GM12892 (cell line): ENCODE measurements at places on chromosomes 11 and 22.

DNA sequence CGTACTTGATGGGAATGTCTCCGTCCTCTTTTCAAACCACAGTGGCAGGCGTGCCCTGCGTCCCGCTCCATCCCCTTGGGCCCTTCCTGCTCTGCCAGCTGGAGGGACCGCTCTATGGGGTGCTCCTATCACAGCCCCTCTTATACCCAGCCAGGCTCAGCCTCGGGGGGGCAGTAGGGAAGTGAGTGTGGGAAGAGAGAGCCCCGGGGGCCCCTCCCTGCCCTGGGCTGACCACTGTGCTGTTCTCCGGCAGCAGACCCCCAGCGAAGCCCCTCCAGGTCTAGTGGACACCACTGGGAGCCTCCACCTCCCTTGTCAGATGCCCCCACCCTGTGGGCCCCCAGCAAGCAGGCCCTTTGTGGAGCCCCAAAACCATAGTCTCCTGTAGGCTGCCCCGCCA lies 572.5 kb downstream of the BRD1 start:
- DNase-seq: no peak

DNA sequence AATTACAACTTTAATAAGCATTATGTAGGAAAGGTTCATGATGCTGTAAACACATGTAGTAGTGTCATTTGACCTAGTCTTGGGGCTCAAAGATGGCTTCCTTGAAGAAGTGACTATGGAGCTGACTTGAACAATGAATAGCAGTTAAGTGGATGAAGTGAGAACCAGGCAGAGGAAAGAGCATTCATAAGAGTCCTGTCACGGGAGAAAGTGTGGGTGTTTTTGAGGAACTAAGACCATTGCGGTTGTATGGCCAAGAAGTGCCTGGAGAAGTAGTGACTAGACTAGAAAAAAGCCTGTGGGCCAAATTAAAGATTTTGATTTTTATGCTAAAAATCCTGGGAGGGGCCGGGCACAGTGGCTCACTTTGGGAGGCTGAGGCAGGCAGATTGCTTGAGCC lies 7.2 kb upstream of the IL18BP start:
- no peak for DNase-seq

DNA sequence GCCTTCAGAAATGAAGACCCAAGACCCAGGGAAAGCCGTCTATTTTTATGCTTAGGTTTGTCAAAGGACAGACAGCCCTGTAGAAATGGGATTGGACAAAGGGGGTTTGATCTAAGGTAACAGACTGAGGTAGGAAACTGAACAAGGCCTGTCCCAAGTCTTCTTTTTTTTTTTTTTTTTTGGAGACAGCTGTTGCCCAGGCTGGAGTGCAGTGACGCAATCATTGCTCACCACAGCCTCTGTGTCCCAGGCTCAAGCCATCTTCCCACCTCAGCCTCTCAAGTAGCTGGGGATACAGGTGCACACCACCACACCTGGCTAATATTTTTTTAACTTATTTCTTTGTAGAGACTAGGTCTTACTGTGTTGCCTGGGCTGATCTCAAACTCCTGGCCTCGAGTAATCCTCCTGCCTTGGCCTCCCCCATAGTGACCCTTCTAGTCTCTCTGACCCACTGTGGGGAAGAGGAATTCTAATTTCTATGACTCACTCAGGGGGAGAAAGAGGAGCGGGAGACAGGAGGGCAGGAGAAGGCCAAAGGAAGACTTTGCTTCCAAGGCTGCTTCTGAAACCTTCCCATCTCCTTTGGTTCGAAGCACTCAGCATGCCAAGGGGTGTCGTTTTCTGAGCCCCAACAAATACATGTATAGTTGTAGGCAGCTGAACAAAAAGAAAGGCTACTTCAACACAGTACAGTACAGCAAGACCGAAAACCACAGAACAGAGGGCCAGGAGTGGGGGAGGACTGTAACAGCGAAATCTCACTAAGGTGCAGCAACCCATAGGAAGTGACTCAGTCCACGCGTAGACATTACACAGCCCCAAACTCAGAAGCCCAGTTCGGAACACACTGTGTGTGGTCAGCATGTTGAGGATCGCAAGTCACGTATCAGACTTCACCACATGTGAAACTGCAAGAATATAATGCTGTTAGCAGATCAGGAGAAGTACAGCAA lies 872 bp downstream of the TMA7B start:
- DNase-seq: peak; percentile 58

- DNase-seq: no peak
Measured at GRCh38 chr22:39524089-39524752, 3.9 kb downstream of the ATF4 start.

- no peak for DNase-seq
Measured at GRCh38 chr11:86577644-86578636, 94.5 kb downstream of the ME3 start.

DNA sequence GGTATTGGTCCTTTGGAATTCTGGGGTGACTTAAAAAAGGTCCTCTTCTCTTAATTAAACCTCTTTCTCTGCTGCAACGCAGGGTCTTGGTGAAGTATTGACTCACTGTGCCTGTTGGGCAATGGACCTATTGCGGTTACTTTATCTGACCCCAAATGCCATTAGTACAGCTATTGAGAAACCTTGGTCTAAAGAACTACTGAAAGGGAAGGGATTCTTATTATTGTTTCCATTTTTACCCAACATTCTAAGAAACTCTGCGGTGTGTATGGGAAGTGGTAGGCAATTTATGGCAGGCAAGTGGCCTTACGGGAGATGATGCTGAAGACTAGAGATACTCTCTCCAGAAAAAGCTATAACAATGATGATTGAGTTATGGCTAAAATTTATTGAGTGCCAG lies 12.5 kb downstream of the SLC6A5 start:
- no peak for DNase-seq

GRCh38 chr11:9277176-9277575 lies 12.0 kb upstream of the DENND5A start:
- DNase-seq: no peak

DNA sequence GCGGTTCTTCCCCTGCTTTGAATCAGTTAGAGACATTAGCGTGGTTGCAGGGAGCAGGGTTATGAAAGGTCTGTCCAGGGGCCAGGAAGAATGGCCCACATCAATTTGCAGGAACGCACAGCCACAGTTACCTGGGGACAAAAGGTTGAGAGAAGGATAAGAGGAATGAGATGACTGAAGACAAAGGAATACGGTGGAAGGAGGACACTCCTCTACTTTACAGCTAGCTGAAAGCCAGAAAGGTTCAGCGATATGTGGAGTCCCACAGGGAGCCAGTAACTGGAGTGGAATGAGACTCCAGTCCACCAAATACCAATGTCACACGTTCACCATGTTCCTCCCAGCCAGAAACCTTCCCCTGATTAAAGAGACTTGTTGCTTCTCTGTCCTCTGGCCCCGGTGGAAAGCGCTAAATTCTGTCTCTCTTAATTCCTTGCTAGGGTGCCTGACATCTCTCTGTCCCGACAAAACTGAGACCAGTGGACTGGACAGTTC lies 10.7 kb downstream of the XNDC1N start:
- no peak for DNase-seq

GRCh38 chr11:107660066-107660465 lies 51.8 kb downstream of the SLN start:
- no peak for DNase-seq

- no peak for DNase-seq
Measured at GRCh38 chr22:32059426-32059825, 16.4 kb downstream of the SLC5A1 start.

- DNase-seq: no peak
Measured at GRCh38 chr11:44589301-44589700, 23.8 kb downstream of the CD82 start.

GRCh38 chr11:118341815-118342489 lies 553 bp downstream of the CD3D start:
- no peak for DNase-seq

GRCh38 chr11:131773626-131774025 lies 403.2 kb downstream of the NTM start:
- DNase-seq: no peak

GRCh38 chr22:22245935-22246525 lies 1.4 kb downstream of the VPREB1 start:
- DNase-seq: no peak

DNA sequence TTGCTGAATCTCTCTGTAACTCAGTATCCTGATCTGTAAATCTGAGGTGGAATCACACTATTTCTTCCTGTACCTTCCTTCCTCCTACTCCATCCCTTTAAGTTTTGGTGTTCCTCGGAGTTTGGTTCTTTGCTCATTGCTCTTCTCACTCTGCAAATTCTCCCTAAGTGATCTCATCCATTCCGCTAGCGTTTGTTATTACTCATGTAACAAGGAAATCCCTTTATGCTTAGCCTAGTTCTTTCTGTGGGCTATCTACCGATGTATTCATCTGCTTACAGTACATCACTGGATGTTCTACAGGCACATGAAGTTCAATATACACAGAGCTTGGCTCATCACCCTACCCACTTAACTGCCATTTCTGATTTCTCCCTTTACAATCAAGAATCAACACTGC lies 1.6 kb upstream of the CEP295 start:
- DNase-seq: no peak

DNA sequence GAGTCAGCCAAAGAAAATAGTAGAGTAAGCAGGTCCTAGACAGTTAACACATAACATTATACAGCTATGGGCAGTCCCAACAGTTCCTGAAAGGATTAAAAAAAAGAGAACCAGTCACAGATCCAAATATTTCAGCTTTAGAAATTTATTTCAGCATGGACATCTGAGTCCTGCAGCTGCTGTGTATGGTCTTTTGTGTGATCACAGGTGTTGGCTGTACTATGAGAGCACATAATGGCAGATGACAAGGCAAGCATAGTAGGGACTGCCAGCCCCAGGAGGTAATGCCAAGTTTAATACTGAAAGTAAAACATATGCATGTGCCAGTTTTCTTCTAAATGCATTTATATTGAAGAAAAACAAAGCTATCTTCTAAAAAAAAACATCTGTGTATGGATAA lies 158.1 kb downstream of the GRIA4 start:
- no peak for DNase-seq

GRCh38 chr22:35894937-35895708 lies 133.5 kb downstream of the RBFOX2 start:
- DNase-seq: no peak

DNA sequence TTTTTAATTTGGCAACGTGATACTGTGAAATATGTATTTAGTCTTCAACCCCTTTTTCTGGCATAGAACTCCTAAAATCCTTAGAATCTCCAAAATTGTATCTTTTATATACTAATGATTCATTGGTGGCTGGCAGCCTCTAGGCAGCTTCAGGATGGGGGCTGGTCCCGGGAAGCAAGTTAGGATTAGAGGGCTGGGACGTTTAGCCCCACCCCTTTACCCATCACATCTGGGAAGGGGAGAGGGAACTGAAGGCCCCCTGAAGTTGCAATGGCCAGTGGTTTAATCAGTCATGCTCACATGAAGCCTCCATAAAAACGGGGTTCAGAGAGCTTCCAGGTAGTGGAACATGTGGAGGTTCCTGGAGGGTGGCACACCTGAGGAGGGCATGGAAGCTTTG lies 7.1 kb downstream of the IL17RA start:
- no peak for DNase-seq

DNA sequence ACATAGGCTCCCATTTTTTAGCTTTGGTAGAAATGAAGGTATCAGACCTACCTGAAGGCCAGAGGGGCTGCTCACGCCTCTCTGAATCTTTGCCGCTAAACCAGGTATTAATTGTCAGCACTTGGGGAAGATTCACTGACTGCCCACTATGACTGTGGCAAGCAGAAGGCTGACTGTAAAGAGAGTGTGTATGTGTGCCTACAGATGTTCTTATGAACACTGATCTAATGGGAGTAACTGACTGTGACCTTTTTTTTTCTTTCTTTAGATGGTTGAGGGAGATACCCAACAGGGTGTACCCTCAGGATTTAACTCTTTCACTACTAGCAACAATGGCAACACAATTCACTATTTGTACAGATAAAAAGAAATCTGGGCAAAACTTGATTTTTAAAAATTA lies at the start of gene RAG2:
Gene RAG2, minus strand, starts transcription at position 186 of the 400 bp plus-strand sequence. CDS start 4,068 bp downstream, outside the sequence.
- DNase-seq: no peak

GRCh38 chr22:39383841-39384625 lies 15.5 kb upstream of the TAB1 start:
- DNase-seq: no peak

DNA sequence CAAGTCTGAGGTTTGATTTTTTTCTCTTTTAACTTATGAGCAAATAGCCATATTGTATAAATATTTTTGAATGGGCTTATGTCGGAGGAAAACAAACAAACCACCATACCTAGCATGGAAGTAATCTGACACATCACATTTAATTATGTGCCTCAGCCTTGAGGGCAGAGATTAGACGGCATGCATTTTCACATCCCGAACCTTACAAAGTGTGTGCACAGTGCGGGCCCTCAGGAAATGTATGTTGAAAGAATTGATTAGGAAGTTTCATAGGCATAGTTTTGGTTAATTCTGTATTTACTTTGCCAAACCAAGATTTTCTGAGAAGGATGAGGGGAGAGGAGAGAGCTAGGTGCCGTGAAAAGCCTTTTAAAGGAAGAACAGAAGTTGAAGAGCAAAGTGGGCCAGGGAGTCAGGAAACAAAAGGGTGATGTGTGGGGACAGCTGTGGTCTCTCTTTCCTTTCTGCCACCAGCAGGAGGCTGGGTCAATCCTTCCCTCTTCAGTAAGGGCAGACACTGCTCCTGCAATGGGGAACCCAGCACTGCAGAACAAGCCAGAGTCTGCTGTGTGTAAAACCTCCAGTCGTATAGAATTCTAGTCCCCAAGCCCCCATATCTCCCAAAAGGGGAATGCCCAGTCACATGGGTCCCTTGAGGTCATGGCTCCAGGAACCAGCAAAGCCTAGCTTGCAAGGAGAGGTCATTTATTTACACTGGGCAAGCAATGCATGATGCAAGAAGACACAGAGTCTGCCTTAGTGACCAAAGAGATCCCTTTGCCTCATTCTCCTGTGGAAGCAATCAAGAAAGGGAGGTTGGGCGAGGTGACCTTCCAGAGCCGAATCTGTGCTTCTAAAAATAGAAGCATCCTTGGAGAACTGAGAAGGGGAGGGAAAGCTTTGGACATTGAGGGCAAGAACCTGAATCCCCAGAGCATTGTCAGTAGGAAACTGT lies 71.1 kb upstream of the OLFML1 start:
- no peak for DNase-seq

- no peak for DNase-seq
Measured at GRCh38 chr11:124678416-124678815, 4.7 kb downstream of the SPA17 start.

DNA sequence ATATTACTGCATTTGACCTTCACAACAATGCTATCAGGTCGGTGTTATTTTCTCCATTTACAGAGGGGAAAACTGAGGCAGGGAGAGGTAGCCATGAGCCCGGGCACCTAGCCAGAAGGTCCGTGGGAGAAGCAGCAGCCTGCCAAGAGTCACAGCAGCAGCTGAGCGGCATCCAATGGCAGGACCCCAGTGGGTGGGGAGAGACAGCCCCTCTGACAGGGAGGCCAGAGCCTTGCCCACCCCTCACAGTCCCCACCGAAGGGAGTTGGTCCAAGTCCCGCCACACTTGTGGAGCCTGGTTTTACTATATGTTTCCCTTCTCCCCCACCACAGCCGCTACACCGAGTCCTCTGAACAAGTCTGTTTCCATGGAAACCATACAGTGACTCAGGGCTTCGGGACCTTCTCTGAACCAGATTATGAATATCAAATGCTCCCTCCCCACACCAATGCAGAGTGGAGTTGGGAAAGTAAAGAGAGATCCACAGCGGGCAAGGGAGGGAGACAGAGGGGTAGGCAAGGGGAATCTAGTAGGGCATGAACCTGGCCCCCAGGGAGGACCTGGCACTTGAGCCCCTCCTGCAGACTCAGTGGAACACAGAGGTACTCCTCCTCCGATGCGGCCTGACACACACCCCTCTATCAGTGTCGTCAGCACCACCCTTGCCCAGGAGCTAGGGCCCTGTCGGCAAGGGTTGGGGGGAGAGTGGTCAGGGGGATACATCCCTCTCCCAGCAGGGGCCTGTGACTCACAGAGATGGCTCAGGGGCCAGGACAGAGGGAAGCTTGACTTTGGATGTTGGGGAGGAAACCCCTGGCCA lies 2.5 kb downstream of the CHST1 start:
- no peak for DNase-seq
